ENCODE measurements at places on chromosomes 5 and 9.

- no peak for DNase-seq
These were observed 21.3 kb downstream of the SLC12A7 start for GRCh38 chr5:1090538-1090937.

GRCh38 chr9:17757816-17758215, 178.9 kb downstream of the SH3GL2 start:
- DNase-seq: no peak

DNA sequence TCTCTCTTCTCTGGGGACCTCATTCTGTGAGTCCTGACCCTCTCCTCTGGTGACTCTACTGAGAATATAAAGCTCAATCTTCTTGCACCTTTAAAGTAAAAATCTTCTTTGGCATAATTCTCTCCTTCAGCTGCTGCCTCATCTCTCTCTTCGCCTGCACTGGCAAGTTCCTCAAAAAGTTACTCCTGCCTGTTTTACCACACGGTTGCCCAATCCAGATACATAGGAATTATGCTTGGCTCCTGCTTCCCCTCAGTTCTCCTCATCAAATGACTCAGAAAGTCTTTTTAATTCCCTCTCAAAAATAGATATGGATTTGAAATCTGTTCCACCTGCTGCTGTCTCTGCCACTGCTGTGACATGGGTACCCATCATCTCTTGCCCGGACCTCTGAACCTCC, 14.4 kb upstream of the HRCT1 start:
- DNase-seq: no peak

GRCh38 chr9:30015073-30015472, 2369.4 kb upstream of the ACO1 start:
- DNase-seq: no peak

GRCh38 chr5:131575660-131576227, 59.3 kb downstream of the RAPGEF6 start:
- no peak for DNase-seq

- DNase-seq: no peak
These were observed 212.3 kb downstream of the TRIM36 start for GRCh38 chr5:114957384-114957783.

DNA sequence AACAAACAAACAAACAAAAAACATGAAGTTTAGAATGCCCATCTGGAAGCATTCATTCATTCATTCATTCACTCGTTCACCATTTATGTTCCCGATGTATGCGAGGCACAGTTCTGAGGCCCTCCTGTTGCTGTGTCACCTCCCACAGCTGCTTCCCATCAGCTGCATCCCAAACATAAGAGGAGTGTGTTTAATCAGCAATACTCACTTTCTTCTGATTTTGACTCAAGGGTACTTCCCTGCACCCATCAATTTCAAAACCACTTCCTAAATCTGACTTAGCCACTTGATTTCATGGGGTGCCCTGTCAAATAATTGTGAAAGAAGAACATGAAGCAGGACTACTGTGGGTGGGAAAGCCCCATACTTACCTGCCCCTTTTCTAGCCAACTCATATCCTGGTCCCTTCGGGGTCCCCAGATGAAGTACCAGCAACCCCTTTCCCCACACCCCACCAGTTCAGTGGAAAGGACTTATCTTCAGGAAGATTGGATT, 128.0 kb upstream of the IL12B start:
- DNase-seq: no peak

DNA sequence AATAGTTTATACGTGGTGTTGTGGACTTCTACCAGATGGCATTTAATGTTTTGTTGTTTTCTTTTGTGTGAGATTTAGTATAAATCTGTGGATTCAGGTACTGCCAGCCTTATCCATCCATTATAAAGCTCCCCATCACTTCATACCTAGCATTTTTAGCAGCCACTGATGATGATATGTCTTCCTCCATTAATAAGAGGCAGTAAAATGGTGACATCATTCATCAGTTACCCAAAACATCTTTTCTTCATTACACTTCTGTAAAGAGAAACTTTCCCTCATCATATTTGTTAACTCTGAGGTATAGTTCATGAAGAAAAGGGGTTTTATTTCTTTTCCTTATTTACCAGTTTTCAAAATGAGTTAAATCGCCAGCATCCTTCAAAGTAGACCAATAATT, 19.4 kb downstream of the CHD1 start:
- DNase-seq: no peak

DNA sequence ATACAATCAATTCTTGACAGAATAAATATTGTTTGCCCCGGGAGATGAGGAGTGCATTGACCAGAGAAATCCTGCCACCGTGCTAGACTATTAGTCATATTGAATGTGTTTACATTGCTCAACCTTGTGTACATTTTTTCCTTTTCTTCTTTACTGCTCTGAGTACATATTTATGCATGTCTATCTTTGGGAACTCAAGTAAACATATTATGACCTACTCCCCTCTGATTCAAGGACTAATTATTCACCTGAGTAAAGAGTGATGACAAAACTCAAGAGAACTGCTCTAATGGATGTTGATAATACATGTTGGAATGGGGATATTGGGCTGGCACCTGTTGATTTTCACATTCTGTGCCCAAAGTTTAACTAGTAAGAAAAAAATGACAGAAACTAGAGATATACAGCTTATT, 3.9 kb upstream of the SPINK1 start:
- DNase-seq: no peak

GRCh38 chr9:125730168-125730567, 17.0 kb upstream of the PBX3 start:
- no peak for DNase-seq

- DNase-seq: no peak
These were observed 42.4 kb upstream of the ZBED3 start for GRCh38 chr5:77129391-77129990.

DNA sequence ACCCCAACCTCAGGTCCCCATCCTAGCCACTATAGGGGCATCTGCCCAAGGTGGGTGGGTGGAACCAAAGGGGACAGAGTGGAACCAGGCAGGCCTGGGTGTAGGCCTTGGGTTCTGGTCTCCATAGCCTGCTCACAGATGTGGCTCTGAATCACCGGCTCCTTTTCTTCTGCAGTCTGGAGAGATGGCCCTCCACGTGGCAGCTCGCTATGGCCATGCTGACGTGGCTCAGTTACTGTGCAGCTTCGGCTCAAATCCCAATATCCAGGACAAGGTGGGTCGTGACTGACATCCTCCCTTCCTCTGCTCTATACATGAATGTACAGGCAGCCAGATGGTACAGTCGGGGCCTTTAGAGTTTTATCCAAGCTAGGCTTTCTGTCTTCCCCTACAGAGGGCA, 77.3 kb upstream of the CTSL start:
- no peak for DNase-seq
